ENCODE measurements at places on chromosomes 16 and 17.
A peak's percentile ranks its signal among the peaks of the same experiment; 100 is the strongest.

DNA sequence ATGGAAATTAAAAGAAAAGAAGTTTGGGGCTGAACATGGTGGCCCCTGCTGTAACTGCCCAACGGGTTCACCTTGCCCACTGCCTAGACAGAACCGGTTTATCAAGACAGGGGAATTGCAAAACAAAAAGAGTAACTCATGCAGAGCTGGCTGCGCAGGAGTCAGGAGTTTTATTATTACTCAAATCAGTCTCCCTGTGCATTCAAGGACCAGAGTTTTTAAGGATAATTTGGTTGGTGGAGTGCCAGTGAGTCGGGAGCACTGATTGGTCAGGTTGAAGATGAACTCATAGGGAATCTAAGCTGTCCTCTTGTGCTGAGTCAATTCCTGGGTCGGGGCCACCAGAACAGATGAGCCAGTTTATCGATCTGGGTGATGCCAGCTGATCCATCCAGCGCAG lies 4.4 kb upstream of the SCPEP1 start:
- no peak for DNase-seq

DNA sequence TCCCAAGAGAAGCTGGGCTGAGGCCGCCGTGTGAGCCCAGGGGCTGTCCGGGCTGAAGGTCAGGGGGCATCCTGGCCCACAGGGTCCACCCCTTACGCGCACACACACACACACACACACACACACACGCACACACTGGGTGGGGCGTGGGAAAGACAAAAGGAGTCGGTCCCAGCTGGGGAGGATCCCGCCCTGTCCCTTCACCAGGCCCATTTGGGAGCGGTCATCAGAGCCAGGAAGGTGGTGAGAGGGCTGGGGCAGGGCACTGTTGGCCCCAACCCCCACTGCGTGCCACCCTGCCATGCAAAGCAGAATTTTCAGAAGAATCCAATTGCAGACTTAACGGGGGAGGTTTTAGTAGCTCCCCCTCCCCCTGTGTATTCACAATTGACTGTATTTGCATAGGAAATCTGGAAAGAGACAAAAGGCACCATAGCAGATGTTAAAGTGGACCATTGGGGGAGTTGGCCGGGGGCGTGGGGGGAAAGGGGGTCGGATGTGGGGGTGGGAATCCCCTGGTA lies 11.3 kb upstream of the CD300A start:
- no peak for DNase-seq

DNA sequence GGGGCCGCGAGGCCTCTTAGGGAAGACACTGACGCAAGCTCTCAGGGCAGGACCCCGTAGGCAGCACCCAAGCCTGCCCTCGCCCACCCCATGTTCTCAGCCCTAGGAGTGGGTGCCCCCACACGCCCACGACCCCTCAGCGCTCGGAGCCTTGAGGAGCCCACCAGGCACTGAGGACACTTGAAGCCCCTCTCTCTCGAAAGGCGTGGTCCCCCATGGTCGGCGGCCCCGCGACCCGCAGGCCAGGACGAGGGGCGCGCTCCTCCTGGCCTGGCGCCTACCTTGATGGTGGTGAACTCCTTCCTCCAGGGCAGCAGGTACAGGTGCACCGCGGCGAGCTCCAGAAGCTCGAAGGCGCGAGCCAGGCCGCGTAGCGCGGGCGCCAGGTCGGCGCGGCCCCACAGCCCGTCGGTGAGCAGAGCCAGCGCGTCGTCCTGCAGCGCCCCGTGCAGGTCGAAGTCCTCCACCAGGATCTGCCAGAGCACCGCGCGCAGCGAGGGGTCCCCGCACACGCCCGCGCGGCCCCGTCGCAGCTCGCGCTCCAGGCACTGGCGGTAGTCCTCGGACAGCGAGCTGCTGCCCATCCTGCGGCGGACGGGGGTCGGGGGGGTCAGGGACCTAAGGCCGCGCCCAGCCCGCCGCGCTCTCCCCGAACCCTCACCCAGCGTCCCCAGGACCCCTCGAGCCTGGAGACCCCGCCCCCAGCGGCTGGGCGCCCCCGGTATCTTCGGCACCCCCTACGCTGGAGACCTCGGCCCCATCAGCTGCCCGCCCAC lies 668 bp downstream of the SPATA2L start:
- peak; percentile 77 for DNase-seq

- DNase-seq = no peak
Observed at GRCh38 chr16:57405097-57405496, 530 bp downstream of the CCL17 start.

DNA sequence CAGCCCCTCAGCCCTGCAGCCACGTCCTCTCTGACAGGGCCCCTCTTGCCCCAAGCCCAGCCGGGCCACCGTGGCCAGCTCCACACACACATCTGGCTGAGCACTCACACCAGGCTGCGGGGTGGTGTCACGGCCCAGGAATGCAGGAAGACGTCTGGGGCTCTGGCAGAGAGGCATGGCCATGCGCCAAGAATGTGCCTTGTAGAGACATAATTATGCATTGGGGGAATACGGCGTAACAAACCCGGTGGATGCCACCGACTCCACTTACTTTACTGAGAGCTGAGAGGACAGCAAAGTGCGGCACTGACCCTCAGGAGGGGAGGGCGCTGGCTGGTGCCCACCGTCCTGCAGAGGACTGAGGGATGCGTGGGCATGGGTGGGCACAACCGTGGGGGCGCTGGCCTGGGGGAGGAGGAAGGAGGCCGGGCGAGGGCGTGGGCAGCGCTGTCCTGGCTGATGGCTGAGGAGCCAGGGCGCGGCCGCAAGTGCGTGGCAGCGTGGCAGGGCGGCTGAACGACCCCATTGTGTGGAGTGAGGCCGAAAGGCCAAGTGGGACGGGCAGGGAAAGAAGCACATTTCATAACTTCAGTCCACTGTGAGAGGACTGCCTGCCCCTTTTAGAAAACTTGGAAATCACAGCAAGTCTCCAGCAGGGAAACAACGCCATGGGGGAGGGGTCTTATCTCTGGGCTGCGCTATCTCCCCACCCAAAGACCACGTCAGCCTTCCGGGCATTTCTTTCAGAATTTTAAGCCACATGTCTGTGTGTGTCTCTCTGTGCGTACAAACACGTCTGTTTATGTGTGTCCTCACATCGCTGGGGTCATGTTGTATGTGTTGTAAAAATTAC lies 30.6 kb downstream of the METRNL start:
- DNase-seq = no peak

- DNase-seq = no peak
Observed at GRCh38 chr16:57360321-57360935, 1.8 kb downstream of the CCL22 start.

DNA sequence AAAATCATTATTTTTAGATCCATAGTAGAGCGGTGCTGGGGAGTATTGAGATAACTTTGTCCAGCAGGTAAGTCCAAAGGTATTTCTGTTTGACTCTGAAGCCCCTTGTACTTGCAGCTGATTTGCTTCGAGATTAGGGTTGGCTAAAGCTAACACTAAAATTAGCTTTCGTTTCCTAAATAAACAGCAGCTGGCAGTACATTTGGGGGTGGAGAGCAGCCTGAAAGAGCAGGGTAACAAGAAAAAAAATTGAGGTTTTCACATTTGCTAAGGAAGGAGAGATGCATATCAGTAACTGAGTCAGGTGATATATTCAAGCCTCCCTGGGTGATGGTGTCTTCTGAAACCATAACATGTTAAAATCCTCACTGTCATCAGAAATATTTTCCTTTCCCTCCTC lies 37.4 kb upstream of the TMC5 start:
- no peak for DNase-seq

DNA sequence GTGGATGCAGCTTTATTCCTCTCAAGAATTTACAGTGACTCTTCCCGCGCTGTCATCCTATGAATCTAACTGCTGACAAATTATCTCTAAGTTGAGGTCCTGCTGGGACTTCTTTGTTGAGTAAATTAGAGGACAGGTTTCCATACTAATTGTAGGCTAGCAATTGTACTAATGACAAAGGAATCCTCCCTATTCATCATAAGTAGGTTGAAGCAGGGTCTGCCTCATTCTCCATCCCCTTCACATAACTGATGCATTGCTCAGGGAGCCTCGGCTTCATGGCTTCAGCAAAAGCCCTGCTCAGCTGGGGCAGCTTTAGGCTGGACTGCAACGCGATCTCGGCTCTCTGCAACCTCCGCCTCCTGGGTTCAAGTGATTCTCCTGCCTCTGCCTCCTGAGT lies 83.1 kb upstream of the IRX6 start:
- no peak for DNase-seq

DNA sequence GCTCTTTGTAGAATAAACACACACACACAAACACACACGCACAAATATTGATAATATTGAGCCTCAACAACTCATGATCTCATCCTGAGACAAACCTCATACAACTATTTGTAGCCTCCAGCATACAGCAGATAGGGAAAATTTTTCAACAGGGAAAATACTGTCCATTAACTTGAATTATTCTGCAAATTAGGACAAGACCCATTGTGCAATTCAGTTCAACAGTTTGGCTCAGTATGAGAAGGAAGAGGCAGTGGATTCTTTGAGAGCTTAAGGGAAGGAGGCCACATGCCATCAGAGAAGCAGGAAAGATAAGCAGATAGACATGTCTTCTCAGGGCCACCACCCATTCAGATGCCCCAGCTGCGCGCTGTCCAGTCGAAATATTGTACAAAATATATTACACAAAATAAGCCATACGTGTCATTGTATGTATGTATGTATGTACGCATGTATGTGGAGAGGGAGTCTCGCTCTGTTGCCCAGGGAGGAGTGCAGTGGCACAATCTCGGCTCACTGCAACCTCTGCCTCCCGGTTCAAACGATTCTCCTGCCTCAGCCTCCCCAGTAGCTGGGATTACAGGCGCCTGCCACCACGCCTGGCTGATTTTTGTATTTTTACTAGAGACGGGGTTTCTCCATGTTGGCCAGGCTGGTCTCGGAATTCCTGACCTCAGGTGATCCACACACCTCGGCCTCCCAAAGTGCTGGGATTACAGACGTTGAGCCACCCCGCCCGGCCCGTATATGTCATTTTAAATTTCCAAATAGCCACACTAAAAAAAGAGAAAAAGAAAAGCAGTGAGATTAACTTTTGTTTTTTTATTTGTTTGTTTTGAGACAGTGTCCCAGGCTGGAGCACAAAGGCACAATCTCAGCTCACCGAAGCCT lies 1.8 kb downstream of the ZC3H7A start:
- DNase-seq = no peak

DNA sequence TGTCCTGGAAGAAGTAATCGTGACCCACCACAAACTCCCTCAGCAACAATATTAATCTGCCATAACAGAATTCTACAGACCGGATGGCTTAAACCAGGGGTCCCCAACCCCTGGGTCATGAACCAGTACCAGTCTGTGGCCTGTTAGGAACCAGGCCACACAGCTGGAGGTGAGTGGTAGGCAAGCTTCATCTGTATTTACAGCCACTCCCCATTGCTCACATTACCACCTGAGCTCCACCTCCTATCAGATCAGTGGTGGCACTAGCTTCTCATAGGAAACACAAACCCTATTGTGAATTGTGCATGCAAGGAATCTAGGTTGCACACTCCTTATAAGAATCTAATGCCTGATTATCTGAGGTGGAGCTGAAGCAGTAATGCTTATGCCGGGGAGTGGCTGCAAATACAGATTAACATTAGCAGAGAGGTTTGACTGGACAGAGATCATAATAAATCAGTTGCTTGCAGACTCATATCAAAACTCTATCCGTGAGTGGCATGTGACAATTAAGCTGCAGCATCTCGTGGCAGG lies 74.5 kb downstream of the NOG start:
- no peak for DNase-seq

DNA sequence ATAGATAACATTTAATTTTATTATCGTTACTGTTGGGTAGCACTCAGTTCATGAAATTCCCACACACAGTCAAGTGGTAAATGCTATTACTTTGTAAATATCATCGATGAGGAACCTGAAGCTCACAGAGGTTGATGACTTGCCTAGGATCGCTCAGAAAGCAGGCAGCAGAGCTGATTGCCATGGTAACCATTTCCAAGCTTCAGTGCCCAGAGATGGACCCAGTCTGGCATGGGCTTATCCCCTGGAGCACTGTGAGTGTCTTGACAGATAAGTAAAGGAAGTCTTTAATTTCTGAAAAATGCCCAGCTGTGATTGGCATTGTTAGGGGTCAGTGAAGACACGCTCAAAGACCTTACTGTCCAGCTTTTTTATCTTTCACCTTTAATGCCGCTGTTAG lies 95.0 kb downstream of the PRKCB start:
- DNase-seq = no peak

Measured in activated T-cell treated with anti-CD3 and anti-CD28 coated beads, Interleukin-2, amount 50 U/mL, for 72 hours (primary cell).